Retina (tissue), 1 donor: ENCODE measurements at places on chromosomes 16 and 17.

- DNase-seq = no peak
These were observed 57.2 kb downstream of the NUP88 start for GRCh38 chr17:5362162-5362811.

DNA sequence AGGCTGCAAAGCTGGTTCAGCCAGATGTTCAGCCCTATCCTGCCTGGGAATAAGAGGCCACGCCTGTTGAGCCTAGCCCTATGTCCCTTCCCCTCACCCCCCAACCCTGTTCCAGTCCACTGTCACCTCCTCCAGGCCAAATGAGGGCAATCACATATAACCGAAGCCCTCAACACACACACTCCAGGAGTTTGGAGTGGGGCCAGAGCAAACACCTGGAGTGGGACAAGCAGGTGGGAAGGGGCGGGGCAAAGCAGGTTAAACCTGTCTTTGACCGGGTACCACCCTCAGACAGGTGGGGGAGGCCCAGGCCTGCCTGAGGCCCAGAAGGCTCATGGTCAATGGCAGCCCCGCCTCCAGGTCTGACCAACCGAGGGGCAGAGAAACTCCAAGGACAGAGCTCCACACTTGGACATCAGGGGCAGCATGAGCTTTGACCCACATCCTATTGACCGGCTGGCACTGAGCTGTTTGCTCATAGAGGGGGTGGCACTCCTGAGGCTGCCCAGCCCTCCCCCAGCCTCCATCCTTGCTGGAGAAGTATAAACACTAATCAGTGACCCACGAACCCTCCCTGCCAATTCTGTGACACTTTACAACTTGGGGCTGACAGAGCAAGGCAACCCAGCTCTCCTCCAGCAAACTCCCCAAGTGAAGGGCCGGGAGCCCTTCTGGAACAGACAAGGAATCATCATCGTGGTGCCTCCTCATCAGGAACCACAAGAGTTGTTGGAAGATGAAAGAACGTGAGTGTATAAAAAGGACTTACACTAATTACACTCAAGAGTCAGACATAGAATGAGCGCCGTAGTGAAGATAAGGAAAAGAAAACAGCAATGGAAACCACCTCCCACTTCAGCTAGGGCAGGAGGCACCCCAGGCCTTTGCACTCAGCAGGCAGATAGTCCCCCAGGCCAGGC is 1.5 kb downstream of the ESRP2 start:
- no peak for DNase-seq

DNA sequence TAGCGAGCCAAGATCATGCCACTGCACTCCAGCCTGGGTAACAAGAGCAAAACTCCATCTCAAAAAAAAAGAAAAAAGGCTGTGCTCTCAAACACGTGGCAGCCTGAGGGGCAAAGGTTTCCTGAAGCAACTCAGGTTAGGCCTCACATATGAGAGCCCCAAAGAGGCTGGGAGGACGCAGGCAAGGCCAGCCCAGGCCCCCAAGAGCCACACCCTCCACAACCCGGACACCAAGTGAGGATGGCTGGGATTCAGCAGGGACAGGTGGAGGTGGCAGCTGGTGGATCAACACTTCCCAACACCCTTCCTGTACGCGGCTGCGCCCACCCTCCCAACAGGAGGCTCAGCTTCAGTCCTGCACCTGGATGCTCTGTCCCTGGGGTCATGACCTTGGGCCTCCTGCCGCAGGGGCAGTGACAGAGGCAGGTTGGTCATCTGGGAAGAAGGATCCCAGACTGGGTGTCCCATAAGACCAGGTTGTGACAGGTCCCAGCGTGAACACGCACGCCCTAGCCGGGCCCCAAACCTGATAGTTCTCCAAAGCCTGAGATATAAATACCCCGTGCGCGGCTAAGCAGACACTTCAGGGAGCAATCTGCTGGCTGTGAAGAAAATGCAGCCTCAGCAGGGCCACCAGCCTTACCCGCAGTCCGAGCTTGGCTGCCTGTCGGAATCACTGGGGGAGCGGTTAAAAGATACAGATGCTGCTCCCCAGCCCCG is 78.1 kb downstream of the TIMM22 start:
- DNase-seq = no peak

- DNase-seq = no peak
These were observed 79.3 kb downstream of the ABCC12 start for GRCh38 chr16:48076455-48077012.

- no peak for DNase-seq
These were observed 1287.9 kb downstream of the CDH8 start for GRCh38 chr16:60748366-60748765.

DNA sequence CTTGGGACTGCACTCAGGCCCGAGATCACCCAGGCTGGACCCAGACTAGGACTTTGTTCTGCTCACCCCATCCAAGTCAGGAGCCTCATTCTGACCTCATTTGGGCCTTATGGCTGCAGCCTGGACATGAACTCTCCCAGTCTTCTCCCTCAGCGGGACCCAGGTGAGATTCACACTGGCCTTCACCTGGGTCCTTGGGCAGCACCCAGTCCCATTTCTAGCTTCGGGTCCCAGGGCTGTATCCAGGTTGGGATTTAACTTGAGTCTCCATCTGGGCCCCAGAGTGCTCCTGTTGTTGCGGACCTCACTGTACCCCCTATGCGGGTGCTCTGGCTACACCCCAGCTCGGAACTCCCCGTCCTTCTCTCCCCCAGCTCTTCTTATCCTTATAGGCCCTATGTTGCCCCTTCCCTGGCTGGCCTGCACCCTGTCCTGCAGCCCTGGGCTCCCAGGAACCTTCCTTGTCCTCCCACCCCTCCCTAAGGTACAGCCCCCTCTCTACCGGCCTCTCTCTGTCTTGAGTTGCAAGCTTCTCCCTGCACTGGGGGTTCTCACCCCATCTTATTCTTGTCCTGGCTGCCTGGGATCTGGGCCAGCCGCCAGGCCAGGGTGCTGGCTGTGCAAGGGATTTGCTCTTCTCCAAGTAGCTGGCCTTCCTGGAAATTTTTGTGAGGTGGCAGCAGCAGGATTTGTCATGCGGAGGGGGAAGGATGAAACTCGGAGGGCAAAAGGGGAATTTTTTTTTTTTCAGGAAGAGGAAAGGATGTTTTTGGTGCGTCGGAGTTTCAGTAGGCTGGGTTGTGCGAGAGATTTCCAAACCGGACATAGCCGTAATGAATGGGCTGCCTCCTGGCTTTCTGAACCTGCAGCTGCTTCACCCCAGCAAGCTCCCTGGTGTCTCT is 904 bp downstream of the MAP2K3 start:
- DNase-seq = peak; percentile 52

- DNase-seq = no peak
These were observed 178.7 kb downstream of the CHD9NB start for GRCh38 chr16:52874042-52874441.

DNA sequence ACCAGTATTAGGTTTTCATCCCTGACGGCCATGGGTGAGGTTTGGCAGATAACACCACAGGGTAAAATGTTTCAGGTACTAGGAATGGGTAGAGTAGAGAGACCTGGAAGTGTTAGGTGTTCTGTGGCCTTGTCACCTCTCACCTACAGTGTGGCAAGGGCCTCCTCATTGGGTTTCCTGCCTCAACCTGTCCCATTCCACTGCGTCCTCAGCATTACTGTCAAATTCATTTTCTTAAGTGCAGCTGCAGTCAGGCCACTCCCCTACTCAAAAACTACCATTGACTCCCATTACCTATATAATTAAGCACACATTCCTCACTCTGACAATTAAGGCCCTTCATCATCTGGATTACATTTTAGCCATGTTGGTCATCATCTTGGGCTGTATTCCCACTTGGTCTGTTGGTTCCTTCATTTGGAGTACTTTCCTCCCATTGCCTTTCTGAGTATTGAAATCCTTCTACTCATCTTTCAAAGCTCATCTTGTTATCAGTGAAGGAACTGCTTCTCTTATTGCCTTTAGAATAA is 64.5 kb downstream of the NUP88 start:
- no peak for DNase-seq

DNA sequence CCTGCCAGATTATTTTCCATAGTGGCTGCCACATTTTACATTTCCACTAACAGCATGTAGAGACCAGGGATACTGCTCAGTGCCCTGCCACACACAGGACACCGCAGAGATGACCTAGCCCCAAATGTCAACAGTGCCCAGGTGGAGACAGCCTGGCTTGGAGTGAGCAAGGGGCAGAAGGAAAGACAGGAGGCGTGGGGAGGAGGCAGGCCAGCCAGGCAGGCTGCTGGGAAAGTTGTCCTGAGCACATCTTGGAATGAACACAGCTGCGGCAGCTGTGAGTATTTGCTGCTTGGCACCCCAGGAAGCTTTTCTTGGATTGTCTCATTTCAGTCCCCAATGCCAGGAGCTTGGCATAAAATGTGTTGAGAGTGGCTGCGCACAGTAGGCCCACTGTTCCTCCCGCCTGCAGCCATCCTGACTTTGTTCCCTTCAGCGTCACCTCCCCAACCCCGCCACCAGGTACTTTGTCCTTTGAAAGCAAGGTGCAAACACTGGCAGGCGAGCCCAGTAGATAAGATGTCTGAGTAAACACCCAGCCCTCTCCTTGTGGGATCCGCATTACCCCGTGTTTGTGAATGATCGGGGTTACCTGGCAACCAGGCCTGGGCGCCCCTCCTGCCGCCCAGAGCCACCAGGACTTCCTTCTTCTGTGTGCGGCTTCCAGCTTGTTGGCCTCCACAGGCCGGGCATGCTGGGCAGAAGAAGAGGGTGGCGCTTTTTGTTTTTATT is 114.0 kb downstream of the CMIP start:
- no peak for DNase-seq

- no peak for DNase-seq
These were observed 128.5 kb upstream of the GSE1 start for GRCh38 chr16:85484347-85485300.

DNA sequence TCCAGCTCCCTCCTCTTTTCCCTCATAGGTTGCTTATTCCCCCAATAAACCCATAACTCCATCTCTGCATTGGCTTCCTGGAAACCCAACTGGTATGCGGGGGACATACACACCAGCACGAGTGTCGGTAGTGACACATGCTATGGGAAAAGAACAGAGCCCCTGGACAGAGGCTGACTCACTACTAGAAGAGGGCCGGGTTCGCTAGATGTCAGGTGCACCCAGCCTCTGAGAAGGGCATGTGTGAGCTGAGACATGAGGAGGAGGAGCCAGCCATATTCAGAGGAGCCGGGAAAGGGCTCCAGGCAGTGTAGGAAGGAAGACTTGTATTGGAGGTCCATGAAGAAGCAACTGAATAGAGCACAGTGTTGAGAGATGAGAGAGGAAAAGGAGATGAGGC is 241.1 kb downstream of the SOX9 start:
- DNase-seq = no peak

DNA sequence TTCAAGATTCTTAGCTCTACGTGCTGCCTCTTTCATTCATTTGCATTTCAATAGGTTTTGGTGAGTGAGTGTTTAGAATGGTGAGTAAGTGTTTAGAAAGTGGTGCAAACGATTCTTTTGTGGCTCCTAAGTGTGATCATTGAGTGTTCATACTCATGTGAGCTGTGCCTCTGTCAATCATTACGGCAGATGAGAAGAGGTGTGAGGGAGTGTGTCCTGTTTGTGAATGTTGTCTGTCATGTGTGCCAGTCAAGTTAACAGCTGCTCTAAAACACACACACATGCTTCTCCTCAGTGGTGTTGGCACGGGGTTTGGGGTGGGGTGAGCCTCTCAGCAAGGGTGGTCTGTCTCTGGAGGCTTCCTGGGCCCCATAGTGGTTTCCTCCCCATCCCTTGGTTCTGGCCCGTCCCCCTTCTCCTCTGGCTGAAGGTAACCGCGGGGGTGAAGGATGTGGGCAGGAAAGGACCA is 11.4 kb downstream of the MYL4 start:
- DNase-seq = no peak
